ENCODE measurements at places on chromosomes 4 and X. TPM values are rescaled to one million over a fixed set of nuclear protein-coding genes. Genes with fewer than 3 reads are reported as not detected.

- DNase-seq: peak; percentile 18
These were observed 280.1 kb downstream of the RAPGEF2 start for GRCh38 chr4:159382856-159383561.

DNA sequence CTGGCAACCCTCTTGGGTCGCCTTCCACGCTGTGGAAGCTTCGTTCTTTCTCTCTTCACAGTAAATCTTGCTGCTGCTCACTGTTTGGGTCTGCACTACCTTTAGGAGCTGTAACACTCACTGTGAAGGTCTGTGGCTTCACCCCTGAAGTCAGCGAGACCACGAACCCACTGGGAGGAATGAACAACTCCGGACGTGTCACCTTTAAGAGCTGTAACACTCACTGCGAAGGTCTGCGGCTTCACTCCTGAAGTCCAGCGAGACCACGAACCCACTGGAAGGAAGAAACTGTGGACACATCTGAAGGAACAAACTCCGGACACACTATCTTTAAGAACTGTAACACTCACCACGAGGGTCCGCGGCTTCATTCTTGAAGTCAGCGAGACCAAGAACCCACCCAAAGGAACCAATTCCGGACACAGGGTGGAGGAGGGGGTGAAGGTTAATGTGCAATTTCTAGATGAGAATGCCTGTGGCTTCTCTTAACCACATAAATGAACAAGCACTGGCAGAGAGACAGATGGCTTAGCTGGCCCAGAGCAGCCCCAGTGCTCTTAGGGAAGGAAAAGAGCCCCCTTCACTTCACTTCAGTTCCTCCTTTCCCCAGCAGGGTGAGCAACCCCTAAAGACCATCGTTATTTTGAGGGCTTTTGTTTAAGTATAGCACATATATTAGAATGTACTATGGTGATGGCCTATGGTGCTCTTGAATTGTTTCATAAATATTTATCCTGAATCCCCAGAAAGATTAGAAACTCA, 73.0 kb downstream of the LUZP4 start:
- DNase-seq: no peak

SHOX gene
- total RNA-seq: not detected

DNA sequence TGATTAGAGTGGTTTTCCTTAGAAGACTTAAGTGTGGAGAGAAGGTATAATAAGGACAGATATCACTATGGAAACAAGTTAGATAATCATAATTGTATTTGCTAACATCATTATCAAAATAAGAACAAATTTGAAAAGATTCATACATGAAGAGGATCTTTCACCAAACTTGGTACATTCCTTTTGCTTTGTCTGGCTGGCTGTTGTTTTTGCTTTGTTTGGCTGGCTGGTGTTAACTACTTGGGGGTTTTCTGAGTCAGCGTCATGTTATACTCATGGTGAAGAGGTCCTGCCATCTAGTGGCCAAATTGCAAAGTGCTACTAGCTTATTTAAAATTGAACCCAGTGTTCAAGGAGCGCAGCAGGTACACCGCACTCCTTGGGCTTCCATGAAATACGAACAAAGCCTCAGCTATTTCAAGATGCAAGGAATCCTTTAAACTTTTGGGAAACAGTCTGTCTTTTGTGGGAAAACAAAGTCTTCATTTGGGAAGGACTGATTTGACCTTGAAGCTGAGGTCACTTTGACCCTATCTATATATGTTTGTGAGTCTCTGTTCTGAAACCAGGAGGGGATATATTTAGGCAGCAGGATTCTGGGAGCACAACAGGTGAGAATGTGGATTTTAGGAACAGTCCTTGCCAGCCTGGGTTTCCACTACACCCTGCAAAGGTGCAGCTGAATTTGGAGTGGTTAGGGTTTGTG, 129.7 kb downstream of the PLS3 start:
- DNase-seq: peak; percentile 84

DNA sequence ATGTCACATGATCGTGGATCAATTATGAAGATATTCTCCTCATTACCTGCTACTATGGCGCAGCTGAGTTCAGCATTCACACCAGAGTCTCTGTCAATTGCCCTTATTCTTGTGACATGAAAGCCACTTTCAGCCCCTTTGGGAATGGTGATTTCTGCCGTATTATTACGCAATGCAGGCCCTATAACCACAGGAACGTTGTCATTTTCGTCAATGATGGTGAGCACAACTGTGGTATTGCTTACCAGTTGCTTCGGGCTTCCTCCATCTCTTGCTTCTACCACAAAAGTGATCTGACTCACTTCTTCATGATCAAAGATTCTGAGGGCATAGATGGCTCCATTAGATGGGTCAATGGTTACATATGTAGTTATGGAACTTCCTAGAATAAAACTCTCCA, 2.1 kb downstream of the PCDH18 start:
- peak; percentile 9 for DNase-seq

GRCh38 chr4:184843984-184844554, 18.3 kb upstream of the ACSL1 start:
- no peak for DNase-seq

Data from tongue (tissue), 3 donors.